ENCODE measurements at places on chromosomes 11 and 22. TPM values are rescaled to one million over a fixed set of nuclear protein-coding genes. Genes with fewer than 3 reads are reported as not detected.
A peak's percentile ranks its signal among the peaks of the same experiment; 100 is the strongest.

DNA sequence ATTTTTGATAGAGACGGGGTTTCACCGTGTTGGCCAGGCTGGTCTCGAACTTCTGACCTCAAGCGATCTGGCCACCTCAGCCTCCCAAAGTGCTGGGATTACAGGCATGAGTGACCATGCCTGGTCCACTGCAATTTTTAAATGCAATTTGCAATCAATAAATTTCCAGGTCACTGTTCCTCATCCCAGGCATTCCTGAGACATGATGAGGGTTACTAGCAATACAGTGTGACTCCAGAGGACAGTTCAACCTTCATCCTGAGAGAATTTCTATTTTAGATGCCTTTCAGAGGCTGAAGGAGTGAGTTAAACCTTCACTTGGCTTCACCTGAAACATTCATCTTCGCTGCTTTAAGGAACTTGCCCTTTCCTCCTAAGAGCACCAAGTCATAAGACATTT lies 9.7 kb upstream of the UBASH3B start:
- no peak for DNase-seq

- DNase-seq: no peak
These were observed 21.1 kb downstream of the UBASH3B start for GRCh38 chr11:122676638-122677037.

DNA sequence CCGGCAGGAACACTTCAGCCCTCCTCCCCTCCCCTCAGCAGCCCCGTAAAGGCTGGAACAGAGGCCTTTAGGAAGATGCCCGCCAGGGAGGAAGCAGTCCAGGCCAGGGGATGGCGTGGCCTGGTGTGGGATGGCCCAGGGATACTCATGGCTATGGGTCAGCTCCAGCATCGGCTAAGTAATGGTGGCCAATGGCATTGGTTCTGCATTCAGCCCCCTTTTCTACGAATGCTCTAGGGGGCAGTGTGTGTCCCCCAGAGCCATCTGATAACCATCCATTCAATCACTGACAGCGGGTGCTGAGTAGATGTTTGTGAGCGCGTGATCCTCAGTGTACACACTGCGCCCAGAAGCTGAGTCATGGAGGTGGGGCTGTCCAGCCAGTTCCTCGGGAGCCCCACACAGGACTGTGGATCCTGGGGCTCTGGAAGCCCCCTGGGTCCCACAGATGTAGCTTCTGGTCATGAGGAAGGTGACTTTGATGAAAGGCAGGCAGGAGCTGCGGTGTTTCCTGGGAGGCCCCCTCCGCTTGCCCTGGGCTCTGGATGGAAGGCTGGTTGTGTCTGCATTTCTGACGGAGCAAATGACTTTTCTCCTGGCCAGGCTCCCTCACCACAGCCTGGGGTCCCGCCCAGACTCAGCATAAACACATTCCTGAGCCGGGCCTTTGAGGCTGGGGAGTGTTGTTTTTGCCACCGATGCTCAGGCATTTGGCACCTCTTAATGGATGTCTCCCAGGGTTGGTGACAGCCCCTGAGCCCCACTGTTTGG lies 46.5 kb downstream of the FBLN1 start:
- peak; percentile 47 for DNase-seq

DNA sequence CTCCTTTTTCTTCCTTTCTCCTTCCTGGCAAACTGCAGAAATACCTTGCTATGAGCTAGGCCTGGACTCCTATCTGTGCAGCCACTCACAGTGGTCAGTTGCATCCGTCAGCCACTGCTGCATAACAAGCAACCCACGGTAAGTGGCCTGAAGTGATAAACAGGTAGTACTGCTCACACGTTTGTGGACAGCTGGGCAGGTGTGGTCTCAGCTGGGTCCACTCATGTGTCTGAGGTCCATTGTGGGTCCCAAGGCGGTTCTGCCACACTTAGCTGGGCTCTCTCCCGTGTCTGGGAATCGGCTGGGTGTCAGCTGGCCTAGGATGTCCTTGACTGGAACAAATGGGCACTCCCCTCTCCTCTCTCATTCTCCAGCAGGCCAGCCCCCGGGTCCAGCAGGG lies 109.3 kb downstream of the BRD1 start:
- no peak for DNase-seq

GRCh38 chr11:1548221-1549070 lies 23.6 kb downstream of the DUSP8 start:
- DNase-seq: no peak

GRCh38 chr11:15119826-15120225 lies 5.1 kb downstream of the INSC start:
- no peak for DNase-seq

DNA sequence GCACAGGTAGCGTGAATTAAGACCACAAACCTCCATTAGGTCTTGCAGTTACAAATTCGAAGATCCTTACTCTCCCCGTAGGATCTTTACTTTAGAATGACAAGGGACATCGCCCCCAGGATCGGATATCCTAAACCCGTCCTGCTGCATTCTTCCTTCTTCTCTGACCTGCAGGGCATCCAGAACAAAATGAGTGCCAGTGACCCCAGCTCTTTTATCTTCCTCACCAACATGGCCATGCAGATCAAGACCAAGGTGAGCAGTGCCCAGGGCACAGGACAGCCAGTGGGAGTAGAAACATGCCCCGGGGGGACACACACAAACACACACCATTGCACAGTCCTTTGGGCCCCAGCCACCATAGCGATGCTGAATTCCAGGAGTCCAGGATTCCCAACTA lies 42.6 kb upstream of the MPEG1 start:
- no peak for DNase-seq

DNA sequence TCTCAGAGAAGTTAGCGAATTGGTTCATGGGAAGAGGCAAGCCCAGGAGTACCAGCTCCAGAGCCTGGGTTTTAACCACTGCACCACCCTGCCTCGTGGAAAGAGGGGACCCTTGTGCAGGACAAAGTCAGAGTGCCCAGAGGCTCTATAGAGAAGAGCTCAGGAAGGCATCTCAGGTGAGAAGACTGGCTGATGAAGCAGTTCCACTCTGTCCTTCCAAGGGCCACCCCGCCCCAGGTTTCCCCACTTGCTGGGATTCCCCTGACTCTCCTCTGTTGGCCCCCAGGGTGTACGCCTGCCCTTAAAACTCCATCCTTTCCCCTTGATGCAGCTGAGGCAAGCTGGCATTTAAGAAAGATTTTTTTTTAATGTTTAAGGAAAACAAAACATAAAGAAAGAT lies 265.8 kb downstream of the BUD13 start:
- DNase-seq: no peak

DNA sequence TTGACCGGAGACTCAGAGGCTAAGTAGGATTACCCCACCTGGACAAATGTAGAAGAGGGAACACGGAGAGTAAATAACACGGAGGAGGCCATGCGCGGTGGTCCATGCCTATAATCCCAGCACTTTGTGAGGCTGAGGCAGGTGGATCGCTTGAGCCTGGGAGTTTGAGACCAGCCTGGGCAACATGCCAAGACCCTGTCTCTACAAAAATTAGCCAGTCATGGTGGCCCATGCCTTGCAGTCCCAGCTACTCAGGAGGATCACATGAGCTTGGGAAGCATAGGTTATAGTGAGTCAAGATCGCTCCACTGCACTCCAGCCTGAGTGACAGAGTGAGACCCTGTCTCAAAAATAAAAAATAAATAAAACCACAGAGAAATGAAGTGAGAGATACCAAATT lies 53.9 kb downstream of the AMOTL1 start:
- DNase-seq: no peak

DNA sequence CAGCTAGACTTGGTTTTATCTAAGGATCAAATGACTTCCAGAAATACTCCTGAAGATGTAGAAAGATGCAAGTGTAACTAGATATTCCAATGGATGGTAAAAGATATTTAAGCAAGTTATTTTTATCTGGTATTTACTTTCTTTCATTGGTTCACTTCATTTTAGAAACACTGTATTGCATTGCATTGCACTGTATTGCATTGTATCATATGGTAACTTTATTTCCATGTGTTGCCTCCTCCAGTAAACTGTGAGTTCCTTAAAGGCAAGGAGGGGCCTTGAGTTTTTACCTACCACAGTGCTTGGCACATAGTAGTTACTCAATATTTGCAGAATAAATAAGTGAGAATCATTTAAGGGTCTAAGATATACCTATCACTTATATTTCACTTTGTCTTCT lies 31.8 kb upstream of the FLI1 start:
- no peak for DNase-seq

DNA sequence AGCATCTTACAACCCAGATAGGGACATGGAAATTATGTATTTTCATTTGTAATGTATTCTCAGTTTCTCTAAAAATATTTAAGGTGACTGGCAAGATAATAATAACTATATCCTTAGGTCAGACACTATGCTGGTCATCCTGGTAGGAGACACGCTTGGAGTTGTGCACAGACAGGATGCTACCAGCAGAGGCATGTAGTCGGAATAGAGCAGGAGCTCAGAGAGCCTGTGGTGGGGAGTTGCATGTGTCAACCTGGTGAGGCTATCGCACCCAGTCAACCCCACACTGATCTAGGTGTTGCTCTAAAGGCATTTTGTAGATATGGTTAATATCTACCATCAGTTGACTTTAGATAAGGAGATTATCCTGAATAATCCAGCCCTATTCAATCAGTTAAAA lies 318.5 kb downstream of the MIAT start:
- DNase-seq: no peak

GRCh38 chr11:115736146-115736545 lies 231.9 kb upstream of the CADM1 start:
- DNase-seq: peak; percentile 55

DNA sequence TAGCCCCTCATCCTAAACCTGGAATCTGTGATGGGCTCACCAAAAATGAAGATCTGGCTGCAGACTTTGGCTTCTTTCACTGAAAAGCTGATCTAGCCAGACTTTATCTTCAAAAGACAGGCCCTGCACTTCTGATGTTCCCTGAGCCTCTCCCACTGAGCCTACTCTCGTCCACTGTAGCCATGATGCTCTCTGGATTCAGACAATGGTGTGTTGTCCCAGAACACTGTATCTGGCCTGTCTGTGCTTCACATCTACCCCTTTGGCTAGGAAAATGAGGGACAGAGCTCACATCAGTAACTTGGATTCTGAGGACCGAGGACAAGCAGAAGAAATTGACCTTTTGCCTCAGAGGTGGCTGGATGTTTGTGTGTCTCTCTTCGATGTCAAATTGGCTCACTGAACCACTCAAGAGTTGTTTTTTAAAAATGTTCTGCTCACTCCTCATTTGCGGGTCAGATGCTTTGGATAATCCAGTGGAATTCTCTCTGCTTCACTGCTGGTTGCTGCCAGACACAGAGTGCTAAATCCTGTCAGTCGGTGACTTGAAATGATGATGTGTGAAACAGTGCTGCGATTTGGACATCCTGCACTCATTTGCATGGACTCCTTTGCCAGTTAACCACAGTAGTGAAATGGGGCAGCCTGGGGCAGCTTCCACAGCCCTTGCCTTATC lies 67.5 kb downstream of the ARFGAP2 start:
- DNase-seq: no peak

GRCh38 chr22:21849489-21849888 lies 18.0 kb downstream of the MAPK1 start:
- DNase-seq: no peak

The TBX10 gene
- not detected for total RNA-seq

The OR2AG1 gene
- not detected for total RNA-seq

The OR51E1 gene
- total RNA-seq: 3.2 TPM
